Liver (tissue), 10 donors: ENCODE measurements at places on chromosomes 5 and 9.

- H3K36me3 ChIP-seq, result no peaks in the 10 kb centered on the region
- no peak overlapping the region for H3K4me3 ChIP-seq
- no peaks in the 10 kb centered on the region for H3K4me1 ChIP-seq
- no peaks in the 10 kb centered on the region for H3K27me3 ChIP-seq
Measured at GRCh38 chr5:67393211-67393610, 196.6 kb upstream of the CD180 start.

- peaks cover 8% of the 10 kb centered on the region for H3K36me3 ChIP-seq
- no peak for DNase-seq
- no peak overlapping the region for H3K4me3 ChIP-seq
- peaks cover 3% of the 10 kb centered on the region for H3K4me1 ChIP-seq
Measured at GRCh38 chr5:34923694-34924461, 5.5 kb upstream of the DNAJC21 start.

GRCh38 chr5:108607421-108607820, 140.3 kb upstream of the FER start:
- H3K27me3 ChIP-seq, result no peaks in the 10 kb centered on the region
- no peaks in the 10 kb centered on the region for H3K36me3 ChIP-seq
- DNase-seq, result no peak
- H3K4me1 ChIP-seq, result no peaks in the 10 kb centered on the region
- H3K27ac ChIP-seq, result no peak overlapping the region
- H3K4me3 ChIP-seq, result no peak overlapping the region

GRCh38 chr9:109887079-109887478, 107.1 kb downstream of the PALM2AKAP2 start:
- H3K4me1 ChIP-seq, result no peaks in the 10 kb centered on the region
- H3K27ac ChIP-seq, result no peak overlapping the region
- H3K4me3 ChIP-seq, result no peak overlapping the region

DNA sequence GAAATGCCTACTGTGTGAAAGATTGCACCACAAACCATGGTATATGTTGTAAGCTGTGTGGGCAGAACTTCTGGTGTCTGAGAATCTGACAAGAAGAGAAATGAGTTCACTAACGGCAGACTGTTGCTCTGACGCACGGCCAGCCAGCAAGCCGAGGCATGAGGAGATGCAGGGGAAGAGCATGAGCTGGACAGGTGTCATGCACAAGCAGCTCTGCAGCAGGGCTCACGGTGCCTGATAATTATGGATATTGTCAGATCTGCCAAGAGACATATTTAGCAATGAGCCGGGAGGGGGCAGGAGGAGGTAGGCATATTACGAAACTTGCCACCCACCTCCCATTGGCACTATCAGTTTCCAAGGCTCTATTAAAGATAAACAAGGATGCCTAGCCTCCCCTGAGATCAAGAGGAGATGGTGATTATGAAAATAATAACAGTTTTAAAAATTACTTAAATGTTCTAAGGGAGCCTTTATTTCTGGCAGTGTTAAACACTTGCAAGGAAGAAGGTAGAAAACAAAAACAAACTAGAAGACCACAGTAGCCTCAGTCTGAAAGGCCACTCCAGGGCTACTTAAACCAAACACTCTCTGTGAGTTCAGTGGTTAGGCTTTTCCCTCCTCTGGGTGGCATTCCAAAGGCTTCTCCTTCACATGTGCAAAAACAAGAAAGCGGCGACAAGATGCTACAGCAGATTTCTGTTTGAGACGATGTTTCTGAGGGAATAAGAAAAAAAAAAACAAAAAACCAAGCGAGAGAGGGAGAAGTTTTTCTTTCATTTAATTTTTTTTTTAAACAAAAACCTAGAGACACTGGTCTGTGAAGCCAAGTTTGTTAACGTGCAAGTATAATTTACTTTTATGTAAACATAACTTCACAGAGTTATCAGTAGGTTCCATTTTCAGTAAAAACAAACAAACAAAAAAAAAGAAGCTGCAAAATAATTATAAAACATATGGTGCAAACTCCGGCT, 339.5 kb downstream of the BNC2 start:
- H3K27me3 ChIP-seq, result no peaks in the 10 kb centered on the region
- H3K27ac ChIP-seq, result no peak overlapping the region
- no peak for DNase-seq
- no peaks in the 10 kb centered on the region for H3K36me3 ChIP-seq
- no peak overlapping the region for H3K4me3 ChIP-seq

DNA sequence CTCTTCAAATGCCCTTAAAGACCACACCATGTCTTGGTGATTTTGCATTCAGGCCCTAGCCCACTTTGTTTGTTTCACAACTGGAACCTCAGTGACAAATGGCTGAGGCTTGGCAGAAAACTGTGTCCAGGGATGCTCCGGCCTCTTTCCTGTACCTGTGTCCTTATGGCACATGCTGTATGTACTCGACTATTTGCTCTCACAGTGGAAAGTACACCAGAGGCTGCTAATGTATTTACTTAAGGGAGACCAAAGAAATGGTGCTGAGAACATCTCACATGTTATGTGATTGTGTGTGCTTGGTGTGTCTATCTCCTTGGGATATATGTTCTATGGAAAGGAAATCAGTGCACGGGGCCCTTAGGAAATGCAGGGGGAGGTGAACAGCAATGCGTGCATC, 263.3 kb downstream of the GADD45G start:
- no peak overlapping the region for H3K27ac ChIP-seq
- no peak overlapping the region for H3K4me3 ChIP-seq
- DNase-seq, result no peak
- no peaks in the 10 kb centered on the region for H3K36me3 ChIP-seq
- H3K4me1 ChIP-seq, result no peaks in the 10 kb centered on the region
- H3K27me3 ChIP-seq, result no peaks in the 10 kb centered on the region

GRCh38 chr5:150815010-150815409, 31.3 kb upstream of the IRGM start:
- no peak overlapping the region for H3K4me3 ChIP-seq
- no peaks in the 10 kb centered on the region for H3K4me1 ChIP-seq
- no peaks in the 10 kb centered on the region for H3K27me3 ChIP-seq
- no peak overlapping the region for H3K27ac ChIP-seq
- DNase-seq, result no peak

DNA sequence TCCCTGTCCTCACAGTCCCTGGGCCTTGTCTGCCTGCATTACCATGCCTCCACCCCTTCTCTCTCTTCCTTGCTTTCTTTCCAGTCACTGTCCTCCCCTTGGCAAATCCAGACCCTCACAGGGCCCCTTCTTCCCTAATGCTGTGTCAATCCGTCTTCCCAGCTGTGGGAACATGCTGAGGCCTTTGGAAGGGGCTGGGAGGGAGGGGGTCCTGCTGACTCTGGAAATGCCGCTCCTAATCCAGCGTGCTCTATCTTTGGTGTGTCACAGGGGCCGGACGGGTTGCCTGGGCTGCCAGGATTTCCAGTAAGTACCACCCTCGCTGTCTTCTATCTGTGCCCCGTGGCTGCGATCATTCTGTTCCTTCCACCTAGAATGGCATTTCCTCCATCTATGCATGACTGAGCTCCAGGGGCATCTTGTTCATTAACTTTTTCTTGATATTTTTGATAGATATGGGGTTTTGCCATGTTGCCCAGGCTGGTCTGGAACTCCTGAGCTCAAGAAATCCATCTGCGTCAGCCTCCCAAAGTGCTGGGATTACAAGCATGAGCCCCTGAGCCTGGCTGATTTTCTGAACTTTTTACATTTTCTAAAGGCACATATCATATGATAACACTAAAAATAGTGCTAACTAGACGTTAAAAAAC, 64.5 kb upstream of the TGFBR1 start:
- no peaks in the 10 kb centered on the region for H3K27me3 ChIP-seq
- H3K4me3 ChIP-seq, result no peak overlapping the region
- H3K27ac ChIP-seq, result no peak overlapping the region
- no peaks in the 10 kb centered on the region for H3K4me1 ChIP-seq
- DNase-seq, result no peak

DNA sequence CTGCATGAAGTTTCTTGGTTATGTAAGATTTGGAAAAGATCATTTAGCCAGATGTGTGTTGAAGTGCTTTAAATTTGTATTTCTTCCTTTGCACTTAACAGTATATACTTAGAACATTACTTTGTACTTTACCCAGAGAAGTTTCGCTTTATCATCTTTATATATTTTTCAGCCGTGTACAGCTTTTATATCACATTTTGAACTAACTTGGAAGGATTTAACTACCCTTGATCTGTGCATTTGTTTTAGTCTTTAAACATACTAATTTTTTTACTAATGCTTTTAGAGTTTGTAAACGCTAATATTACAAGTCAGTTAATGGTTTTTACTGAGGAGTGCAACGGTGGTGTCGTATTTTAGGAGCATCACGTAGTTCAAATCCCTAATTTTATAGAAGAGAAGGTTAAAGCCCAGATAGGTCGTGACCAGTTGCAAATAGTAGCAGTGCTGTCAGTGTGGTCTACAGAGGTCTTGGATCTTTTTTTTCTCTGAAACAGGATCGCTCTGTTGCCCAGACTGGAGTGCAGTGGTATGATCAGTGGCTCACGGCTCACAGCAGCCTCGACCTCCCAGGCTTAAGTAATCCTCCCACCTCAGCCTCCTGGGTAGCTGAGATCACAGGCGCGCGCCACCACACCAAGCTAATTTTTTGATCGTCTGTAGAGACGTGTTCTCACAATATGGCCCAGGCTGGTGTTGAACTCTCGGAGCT, 2.0 kb downstream of the MATR3 start:
- no peak for DNase-seq
- H3K27ac ChIP-seq, result peak overlapping the region; percentile 100
- H3K4me3 ChIP-seq, result peak overlapping the region; percentile 88
- H3K36me3 ChIP-seq, result no peaks in the 10 kb centered on the region
- no peaks in the 10 kb centered on the region for H3K27me3 ChIP-seq

DNA sequence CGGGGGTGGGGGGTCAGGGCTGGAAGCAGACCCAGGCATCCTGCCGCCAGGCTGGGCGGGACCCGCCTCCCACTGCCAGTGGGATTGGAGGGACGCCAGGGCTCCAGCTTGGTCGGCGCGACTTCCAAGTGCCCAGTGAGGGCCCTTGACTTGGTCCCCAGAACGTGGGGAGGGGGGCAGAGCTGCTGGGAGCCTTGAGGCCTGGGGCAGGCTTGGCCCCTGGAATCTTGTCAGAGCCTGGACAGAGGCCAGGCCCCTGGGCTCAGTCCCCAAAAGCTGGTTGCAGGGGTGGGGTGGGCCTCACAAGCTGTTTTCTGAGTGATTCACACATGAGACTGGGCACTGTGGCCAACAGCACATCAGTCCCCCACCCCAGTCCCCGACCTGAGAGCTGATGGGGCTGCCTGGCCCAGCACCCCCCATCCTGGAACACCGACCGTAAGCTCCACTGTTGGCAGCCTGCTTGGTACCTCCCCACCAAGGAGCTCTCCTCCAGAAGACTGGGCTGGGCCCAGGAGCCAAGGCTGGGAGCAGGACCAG, 526 bp downstream of the CLIC3 start:
- no peak overlapping the region for H3K4me3 ChIP-seq
- DNase-seq, result no peak
- no peaks in the 10 kb centered on the region for H3K36me3 ChIP-seq
- H3K27ac ChIP-seq, result no peak overlapping the region
- no peaks in the 10 kb centered on the region for H3K27me3 ChIP-seq

- H3K4me3 ChIP-seq, result no peak overlapping the region
- H3K4me1 ChIP-seq, result peaks cover 2% of the 10 kb centered on the region
- H3K27me3 ChIP-seq, result no peaks in the 10 kb centered on the region
- no peak for DNase-seq
- H3K27ac ChIP-seq, result peak overlapping the region; percentile 45
Measured at GRCh38 chr5:180785794-180786221, 16.8 kb downstream of the MGAT1 start.

GRCh38 chr9:2158111-2158610, 143.0 kb downstream of the SMARCA2 start:
- no peaks in the 10 kb centered on the region for H3K27me3 ChIP-seq
- peak overlapping the region; percentile 35 for H3K4me3 ChIP-seq

- DNase-seq, result no peak
- H3K4me3 ChIP-seq, result no peak overlapping the region
- no peaks in the 10 kb centered on the region for H3K4me1 ChIP-seq
- no peaks in the 10 kb centered on the region for H3K36me3 ChIP-seq
Measured at GRCh38 chr5:174087783-174088182, 42.3 kb downstream of the NSG2 start.

DNA sequence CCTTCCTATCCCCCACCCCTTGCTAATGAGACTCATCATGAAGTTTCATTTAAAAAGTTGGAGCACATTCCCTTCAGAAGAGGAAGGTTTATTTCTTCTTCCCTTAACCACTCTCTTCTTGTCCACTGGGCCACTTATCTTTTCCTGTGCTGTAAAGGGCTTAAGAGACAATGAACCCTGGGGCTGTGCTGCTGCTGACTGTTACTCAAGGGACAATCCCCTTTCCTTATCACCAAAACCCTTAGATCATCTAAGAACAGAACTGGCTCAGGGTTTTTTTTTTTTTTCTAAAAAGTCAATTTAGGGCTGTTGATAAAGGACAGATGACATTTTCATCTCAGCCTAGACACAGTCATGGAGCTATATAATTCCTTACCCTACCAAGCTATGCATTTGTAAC, 29.6 kb downstream of the CAPSL start:
- no peak for DNase-seq
- no peaks in the 10 kb centered on the region for H3K4me1 ChIP-seq
- H3K4me3 ChIP-seq, result no peak overlapping the region
- H3K27ac ChIP-seq, result no peak overlapping the region

- no peaks in the 10 kb centered on the region for H3K27me3 ChIP-seq
- no peaks in the 10 kb centered on the region for H3K36me3 ChIP-seq
- no peak overlapping the region for H3K27ac ChIP-seq
Measured at GRCh38 chr5:149707097-149707496, 23.0 kb upstream of the PPARGC1B start.

- no peak overlapping the region for H3K27ac ChIP-seq
- H3K4me3 ChIP-seq, result no peak overlapping the region
- no peaks in the 10 kb centered on the region for H3K36me3 ChIP-seq
- DNase-seq, result no peak
- peaks cover 10% of the 10 kb centered on the region for H3K4me1 ChIP-seq
- peaks cover 2% of the 10 kb centered on the region for H3K27me3 ChIP-seq
Measured at GRCh38 chr9:129664746-129665388, 580 bp upstream of the PRRX2 start.

DNA sequence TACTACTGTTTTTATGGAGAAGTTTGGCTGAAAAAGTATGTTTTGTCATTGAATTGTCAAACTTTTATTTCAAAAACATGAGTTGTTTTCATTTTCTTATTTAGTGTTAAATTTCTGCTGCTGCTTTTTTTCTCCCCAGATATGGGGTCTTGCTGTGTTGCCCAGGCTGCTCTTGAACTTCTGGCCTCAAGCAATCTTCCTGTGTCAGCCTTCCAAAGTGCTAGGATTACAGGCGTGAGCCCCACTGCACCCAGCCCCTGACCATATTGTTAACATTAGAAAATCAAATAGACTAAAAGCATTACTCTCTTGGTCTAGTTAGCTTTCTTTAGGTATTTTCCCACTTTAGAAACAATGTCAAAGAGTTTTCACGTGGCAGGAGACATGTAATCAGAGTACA, 215.3 kb downstream of the KDM4C start:
- no peaks in the 10 kb centered on the region for H3K27me3 ChIP-seq
- H3K4me3 ChIP-seq, result no peak overlapping the region
- no peak overlapping the region for H3K27ac ChIP-seq
- H3K4me1 ChIP-seq, result no peaks in the 10 kb centered on the region
